GM10248 (cell line): ENCODE measurements at places on chromosomes 7 and 10.

DNA sequence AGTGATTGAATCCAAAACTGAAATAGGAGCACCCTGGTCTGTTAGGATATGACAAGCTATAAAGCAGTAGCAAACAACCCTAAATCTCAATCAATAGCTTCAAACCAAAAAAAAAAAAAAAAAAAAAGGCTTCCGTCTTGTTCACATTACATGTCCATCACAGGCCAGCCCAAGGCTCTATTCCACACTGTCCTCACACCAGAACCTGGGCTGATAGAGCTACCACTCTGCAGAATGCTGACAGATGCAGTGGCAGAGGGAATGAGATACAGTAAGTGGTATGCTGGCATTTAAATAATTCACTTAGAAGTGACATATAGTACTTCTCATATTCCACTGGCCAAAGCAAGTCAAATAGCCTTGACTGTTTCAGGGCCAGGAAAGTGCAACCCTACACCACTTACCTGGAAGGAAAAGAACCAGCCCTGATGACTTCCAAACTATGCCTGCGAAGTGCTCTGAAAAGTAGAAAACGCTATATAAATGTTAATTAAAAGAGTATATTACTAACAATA, 5.8 kb downstream of the CDCA7L start:
- no peak for DNase-seq

DNA sequence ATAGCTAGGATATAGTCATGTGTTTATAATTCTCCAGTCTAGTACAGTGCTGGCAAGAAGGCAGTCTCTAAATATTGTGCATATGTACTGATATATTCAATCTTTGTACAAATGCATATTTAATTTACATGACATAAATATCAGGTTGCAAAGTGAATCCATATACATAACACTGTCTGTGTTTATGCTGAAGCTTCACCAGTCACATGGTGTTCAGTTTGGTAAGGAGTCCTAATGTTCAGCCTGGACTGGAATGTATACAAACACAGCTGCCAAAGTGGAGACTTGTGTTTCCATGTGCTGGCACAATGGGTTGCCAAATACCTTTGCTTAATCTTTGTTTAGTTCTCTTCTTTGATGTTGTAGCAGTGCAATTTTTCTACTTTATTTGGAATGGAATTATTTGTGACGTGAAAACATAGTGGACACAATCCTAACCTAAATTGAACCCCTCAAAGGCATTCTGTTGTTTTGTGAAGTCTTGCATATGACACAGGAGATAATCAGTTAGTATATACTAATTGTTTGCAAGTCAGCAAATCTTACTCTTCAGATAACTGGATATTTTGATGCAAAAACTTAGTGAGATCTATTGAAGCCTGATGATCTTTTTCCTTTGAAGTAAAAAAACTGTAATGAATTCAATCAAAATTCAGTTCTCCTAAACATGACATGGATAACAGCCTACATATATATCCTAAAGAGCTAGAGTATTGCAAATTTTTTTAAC, 17.3 kb upstream of the ARL4A start:
- DNase-seq = no peak

DNA sequence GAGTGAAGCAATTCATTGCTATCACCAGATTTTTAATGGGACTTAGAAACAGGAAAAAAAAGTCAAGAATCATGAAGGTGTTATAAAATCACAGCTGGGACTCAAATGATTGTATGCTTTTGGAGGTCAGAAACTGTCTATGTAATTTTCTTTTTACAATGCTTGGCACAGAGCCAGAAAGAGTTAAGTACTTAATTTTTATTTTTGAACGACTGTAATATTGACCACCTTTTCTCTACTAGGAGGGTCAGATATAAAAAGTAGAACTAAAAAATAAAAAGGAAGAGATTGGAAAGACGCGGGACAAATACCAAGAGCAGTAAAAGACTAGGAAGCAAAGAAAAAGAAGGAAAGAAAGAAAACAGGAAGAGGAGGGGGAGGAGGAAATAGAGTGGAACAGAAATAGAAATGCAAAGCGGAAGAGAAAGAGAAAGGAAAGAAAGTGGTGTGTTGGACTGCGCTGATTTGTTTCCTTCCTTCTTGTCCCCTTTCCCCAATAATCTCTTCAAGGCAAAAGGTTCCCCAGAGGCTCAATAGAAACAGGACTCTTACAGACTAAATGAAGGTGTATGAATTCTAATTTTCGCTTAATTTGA, 23.2 kb upstream of the C1GALT1 start:
- DNase-seq = no peak

- DNase-seq = no peak
Measured at GRCh38 chr7:112757337-112757736, 32.9 kb downstream of the TMEM168 start.

- no peak for DNase-seq
Measured at GRCh38 chr7:51878865-51879264, 562.3 kb upstream of the COBL start.
